ENCODE measurements at places on chromosomes 7 and 10. TPM values are rescaled to one million over a fixed set of nuclear protein-coding genes. Genes with fewer than 3 reads are reported as not detected.

NCF1 gene
- 2.7 TPM for total RNA-seq

MINDY3 gene
- total RNA-seq: 34.6 TPM

FGFBP3 gene
- 1.2 TPM for total RNA-seq

ACTR3C gene
- total RNA-seq: 6.3 TPM

OR6B1 gene
- total RNA-seq: not detected

HOXA10 gene
- total RNA-seq: 2.8 TPM

VSTM4 gene
- 40.5 TPM for total RNA-seq

DNA sequence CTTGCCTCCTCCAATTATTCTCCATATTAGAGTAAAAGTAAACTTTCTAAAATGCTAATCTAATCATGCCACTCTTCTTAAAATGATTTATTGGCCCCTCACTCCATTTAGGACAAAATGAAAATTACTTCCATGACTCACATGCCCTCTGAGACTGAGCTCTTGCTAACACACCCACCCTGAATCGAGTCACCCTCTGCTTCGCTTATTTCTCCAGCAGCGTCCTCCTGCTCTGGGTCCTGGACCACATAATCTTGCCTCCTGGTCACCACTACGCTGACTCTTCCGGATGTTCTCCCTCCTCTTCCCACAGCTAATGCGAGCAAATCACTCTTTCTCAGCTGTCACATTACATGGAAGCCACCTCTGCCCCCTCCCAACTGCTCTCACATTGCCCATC, 384.0 kb upstream of the FZD8 start:
- DNase-seq: no peak

DNA sequence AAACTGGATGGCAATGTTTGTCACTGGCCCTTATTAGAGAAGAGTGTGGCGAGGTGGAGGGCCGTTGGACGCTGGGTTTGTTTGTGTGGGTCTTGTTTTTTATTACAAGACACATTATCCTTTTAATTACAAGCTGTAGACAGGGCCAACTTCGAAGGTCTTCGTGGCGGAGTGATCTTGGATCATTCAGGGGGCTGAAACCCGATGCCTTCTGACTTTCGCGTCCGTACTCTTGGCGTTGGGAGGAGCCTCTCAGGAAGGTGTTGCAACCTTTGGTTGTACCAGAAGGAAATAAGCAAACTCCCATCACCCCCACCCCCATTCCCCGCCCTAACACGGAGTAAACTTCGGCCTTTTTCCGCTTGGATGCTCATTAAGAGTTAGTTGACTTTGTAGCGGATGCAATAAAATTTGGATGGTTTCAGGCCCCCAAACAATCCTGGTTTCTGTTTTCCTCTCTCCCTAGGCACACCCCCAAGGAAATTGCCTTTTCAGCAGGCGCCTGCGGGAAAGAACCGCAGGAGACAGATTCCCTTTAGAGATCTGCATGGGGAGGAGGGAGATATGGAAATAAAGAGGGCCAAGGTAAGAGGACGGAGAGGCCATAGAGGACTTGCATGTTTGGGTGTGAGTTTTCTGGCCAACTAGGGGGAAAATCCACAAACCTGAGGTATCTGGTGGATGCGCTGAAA, 294.5 kb upstream of the NFE2L3 start:
- DNase-seq: peak; percentile 92

- no peak for DNase-seq
These were observed 486.3 kb downstream of the ACTR3B start for GRCh38 chr7:153245809-153246208.

- no peak for DNase-seq
These were observed 77.9 kb downstream of the GSAP start for GRCh38 chr7:77338260-77338659.
